ENCODE measurements at places on chromosomes 5 and 9.

- DNase-seq: no peak
Observed at GRCh38 chr5:116242343-116242742, 157.5 kb downstream of the COMMD10 start.

DNA sequence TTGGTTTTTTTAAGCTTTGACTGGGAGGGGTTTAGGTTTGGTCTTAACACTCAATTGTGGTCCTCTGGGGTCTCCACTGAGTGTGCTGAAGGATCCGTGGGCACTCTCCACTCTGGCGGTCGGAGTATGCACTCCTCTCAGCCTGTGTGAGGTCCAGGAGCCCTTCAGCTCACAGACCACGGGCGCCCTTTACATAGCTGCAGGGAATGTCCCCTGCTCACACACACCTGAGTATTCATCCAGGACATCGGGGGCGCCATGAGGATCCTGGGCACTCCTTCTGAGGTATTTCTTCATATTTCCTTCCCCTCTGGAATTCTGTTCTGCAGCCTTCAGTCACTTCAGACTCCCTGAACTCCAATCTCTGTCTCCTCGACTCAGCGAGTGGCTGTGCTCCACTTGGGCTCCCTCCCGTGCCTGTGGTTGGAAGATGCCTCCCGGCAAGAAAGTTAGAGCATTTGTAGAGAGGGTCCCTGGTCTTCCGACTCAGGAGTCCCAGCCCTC, 12.5 kb downstream of the TRIP13 start:
- DNase-seq: no peak

DNA sequence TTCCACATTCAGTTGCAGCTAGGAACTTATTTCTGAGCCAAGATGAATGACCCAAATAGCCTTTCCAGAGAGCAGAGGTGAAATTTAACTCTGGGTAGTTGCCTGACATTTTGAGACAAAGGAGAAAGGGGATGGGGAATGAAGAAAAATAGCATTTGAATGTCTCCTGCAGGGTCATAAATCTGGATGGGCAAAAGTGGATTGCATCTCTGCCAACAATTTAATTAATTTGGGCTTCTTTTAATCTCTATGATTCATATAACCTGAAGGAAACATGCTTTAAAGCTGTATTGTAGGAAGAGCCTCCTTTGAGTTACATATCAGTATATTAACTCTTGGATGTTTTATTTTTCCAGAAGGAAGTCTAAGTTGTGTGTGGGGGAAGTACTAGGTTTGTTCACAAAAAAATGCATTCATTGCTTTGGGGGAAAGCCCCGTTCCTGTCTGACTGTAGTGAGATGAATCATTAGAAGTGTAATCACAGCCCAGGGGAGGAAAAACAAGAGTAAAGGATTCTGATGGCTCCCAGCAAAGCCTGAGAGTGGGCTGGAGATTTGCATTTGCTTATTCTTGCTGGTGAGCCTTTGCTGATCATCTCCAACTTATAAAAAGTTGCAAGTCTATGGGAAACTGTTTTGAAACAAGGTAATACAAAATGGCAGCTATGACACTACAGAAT, 133.0 kb upstream of the IQGAP2 start:
- no peak for DNase-seq

DNA sequence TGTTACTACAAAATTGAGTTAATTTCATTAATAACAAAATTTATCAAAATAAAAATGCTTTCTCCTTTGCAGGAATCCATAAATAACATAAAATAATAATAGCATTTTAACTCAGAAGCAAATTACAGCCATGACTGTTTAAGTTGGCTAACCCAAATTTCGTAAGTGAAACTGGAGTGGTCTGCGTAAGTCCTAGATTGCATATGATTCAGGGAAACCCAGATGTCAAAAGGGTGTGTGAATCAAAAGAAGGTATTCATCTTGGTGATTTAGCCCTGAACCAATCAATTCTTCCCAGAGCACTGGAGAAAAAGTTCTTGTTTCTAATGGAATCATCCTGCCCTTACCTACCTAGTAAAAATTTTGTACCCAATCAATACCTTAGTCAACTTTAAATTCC, 547.6 kb downstream of the RAB3C start:
- no peak for DNase-seq

DNA sequence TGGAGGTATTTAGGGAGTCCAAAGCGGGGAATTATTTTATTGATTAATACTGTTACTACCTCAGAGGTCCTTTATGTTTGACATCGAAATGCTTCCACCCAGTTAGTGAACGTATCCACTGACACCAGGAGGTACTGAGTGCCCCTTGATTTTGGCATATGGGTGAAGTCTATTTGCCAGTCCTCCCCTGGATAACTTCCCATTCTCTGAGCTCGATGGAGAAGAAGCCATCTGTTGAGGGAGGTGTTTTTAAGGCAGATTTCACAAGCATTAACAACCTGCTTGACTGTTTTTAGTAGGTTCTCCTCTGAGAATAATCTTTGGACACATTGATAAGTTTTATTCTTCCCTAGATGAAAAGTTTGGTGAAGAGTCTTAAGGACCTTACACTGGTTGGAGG, 165.3 kb upstream of the NREP start:
- no peak for DNase-seq

GRCh38 chr9:14451949-14452348, 138.0 kb upstream of the NFIB start:
- no peak for DNase-seq

GRCh38 chr5:92552206-92553160, 1028.5 kb downstream of the NR2F1-AS1 start:
- no peak for DNase-seq

DNA sequence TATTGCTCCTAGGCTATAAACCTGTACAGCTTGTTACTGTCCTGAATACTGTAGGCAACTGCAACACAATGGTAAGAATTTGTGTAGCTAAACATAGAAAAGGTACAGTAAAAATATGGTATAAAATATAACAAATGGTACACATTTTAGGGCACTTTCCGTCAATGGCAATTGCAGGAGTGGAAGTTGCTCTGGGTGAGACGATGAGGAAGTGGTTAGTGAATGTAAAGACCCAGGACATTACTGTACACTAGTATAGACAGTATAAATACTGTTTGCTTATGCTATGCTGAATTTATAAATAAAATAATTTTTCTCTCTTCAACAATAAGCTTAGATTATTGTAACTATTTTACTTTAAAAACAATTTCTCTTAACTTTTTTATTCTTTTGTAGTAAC, 15.6 kb upstream of the ADRB2 start:
- DNase-seq: no peak

- DNase-seq: no peak
Observed at GRCh38 chr5:139639619-139640380, 8.3 kb upstream of the CXXC5 start.

DNA sequence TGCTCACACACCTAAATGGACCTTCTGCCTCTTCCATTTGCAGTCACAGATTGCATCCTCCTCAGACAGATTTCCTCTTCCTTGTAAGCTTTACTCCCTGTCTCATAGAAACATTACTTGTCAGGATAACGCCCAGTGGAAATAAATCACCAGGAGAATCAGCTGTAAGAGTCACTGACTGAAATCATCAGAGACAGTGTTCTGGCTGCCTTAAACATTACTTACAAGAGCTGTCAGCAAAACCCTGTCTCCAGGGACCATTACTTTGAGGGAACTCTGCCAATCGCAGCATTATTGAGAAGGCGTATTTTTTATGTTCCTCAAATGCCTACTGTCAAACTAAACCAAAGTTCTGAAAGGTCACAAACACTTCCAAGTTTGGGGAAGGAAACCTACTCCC, 5.9 kb downstream of the DPYSL3 start:
- DNase-seq: no peak

- no peak for DNase-seq
Observed at GRCh38 chr5:19001054-19001453, 986.9 kb downstream of the CDH18 start.

GRCh38 chr9:33263131-33264002, 1.1 kb downstream of the BAG1 start:
- no peak for DNase-seq

GRCh38 chr5:32654427-32654826, 56.7 kb upstream of the NPR3 start:
- DNase-seq: no peak

DNA sequence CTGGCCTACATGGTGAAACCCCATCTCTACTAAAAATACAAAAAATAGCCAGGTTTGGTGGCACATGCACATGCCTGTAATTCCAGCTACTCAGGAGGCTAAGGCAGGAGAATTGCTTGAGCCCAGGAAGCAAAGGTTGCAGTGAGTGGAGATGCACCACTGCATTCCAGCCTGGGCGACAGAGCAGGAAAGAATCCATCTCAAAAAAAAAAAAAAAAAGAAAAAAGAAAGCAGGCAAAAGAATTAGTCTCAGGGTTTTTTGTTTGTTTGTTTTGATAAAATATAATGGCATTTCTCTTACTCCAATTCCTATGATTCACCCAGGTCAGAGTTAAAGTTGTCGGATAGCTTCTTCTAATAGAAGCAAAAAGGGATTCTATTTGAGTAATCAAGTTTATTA, 67.0 kb upstream of the ATG10 start:
- DNase-seq: no peak

- DNase-seq: no peak
Observed at GRCh38 chr9:78930281-78930680, 633.4 kb downstream of the PSAT1 start.

DNA sequence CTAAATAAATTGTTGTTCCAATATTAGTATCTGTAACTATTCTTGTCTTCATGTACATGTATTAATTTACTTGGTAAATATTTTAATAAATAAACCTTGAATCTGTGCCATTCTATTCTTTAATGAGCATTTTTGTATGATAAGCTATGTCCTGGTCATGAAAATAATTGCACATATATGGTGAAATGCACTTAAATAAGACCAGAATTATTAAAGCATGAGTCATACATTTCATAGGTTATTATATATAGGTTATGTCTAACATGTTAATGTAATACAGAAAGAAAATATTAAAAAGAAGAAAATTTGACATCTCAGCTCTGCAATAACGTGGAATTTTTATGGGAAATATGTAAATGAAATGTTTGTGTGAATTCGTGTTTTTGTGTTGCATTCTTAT, 1168.1 kb downstream of the TAF11L14 start:
- DNase-seq: no peak

All from activated T-cell treated with anti-CD3 and anti-CD28 coated beads for 1 hour (primary cell).